ENCODE measurements at places on chromosomes 4 and X.

- no peak for DNase-seq
Observed at GRCh38 chrX:56000174-56000573, 232.0 kb upstream of the KLF8 start.

DNA sequence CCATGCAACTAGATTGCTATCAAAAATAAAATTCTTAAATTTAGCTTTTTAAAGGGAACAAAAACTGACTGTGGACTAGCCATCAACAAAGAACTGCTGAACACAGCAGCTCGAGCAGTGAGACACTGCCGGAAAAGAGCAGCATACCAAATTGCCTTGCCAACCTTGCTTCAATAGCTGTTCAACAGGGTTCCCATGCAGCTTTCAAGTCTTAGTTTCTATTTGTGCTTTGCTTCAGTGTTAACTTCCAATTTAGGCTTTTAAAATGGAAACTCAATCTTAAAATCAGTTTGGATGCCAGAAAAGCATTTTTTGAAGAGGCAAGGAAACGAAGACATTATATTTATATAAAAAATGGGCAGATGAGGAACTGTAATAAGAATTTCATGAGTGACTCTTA, 463.4 kb upstream of the MAGEB18 start:
- no peak for DNase-seq

DNA sequence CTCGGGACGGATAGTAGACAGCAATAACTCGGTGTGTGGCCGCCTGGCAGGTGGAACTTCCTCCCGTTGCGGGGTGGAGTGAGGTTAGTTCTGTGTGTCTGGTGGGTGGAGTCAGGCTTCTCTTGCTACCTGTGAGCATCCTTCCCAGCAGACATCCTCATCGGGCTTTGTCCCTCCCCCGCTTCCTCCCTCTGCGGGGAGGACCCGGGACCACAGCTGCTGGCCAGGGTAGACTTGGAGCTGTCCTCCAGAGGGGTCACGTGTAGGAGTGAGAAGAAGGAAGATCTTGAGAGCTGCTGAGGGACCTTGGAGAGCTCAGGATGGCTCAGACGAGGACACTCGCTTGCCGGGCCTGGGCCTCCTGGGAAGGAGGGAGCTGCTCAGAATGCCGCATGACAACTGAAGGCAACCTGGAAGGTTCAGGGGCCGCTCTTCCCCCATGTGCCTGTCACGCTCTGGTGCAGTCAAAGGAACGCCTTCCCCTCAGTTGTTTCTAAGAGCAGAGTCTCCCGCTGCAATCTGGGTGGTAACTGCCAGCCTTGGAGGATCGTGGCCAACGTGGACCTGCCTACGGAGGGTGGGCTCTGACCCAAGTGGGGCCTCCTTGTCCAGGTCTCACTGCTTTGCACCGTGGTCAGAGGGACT, 5.7 kb upstream of the MSANTD1 start:
- DNase-seq = no peak

GRCh38 chr4:147407261-147408045, 73.4 kb upstream of the EDNRA start:
- DNase-seq = peak; percentile 10

DNA sequence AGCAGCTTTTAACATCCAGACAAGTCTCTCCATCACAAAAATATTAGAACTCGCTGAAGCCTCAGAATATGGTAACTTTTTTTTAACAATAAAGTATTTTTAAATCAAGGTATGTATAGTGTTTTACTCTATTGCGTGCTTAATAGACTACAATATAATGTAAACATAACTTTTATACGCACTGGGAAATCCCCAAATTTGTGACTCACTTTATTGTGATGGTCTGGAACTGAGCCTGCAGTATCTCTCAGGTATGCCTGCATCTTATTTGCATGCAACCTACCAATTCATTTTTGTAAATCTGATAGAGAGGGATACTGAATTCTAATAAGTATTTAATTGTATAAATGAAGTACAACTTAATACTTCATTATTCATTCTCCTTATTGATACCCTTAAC, 823.5 kb downstream of the ADGRL3 start:
- no peak for DNase-seq

- DNase-seq = peak; percentile 82
Observed at GRCh38 chr4:113052379-113052951, 3.0 kb downstream of the ANK2 start.

DNA sequence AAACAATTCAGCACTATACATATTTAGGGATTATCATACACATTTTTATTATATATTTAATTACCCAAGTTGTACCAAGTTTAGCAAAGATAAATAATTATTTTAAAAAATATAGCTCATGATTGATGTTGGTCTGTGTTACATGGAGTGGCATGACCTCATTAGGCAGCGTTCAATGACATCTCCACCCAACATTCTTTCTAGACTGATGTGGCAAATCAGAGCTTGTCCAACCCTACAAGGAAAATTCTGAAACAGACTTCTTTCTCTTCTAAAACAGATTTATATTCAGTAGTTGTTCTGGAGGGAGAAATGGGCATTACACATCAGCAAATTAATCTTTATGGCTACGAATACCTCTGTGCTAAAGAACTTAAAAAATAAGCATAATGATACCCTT, 189.7 kb downstream of the PDGFC start:
- DNase-seq = peak; percentile 76

- no peak for DNase-seq
Observed at GRCh38 chr4:104915864-104916263, 230.8 kb upstream of the TET2 start.

DNA sequence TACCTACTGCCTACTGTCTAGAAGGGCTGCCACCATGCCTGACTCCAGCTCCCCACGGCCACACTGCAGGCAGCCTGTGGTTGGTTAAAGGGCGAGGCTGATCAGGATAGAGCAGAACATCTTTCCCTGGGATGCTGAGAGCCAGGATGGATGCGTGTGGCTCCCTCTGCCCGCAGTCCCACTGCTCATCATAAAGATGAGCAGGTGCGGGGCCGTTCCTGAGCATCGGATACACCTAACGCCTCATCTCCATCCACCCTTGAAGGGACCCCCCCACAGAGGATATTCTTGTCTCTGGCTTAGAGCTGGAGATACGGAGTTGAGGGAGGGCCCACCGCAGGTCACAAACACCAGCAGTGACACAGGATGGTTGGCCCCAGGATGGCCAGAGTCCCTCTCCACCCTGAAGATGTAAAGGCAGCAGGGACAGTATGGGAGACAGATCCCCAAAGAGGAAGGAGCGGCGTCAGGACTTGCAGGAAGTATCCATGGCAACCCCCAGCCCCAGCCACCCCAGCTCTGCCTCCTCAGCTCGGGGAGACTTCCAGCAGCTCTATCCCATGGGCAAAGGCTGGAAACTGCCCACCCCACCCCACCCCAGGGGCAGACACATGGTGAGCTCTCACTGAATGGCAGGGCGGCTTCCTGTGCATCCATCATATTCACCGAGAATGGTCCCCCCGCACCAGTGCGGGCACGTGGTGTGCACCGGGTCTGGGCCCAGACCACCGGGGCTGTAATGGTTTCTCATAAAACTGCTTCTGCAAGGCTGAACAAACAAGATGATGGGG, 19.3 kb downstream of the PPP2R2C start:
- DNase-seq = no peak

GRCh38 chr4:7398104-7398423, 36.7 kb downstream of the PSAPL1 start:
- DNase-seq = peak; percentile 25

DNA sequence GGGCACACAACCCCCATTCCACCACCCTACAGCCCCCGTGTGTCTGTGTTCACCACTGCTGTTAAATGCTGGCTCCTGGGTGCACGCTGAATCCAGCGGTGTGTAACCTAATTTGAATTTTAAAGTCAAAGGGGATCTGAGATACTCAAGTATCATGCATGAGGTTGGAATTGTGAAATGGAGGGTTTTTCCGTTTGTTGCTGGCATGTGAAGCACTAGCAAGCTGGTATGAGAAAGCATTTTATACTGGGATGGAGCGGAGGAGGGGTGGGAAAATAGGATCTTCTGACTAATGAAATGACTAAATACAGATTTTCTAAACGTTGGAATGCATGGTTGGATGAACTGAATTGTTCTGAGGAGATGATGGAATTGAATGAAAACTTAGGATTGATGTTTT, 36.9 kb upstream of the FAT1 start:
- DNase-seq = peak; percentile 83

DNA sequence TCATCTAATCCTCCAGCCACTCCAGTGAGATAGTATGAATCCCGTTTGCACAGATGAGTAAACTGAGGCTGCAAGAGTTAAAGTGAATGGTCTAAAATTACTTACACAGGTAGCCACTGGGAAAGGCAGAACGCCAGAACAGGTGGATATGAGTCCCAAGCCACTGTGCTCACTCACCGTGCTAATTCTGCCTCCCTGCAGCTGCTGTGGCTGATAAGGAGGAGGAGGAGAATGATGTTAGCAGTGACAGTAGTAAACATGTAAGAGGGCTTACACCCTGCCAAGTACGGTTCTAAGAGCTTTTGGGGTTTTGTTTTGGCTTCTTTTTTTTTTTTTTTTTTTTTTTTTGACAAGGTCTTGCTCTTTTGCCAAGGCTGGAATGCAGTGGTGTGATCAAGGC, 90.5 kb upstream of the PRPS2 start:
- DNase-seq = no peak

DNA sequence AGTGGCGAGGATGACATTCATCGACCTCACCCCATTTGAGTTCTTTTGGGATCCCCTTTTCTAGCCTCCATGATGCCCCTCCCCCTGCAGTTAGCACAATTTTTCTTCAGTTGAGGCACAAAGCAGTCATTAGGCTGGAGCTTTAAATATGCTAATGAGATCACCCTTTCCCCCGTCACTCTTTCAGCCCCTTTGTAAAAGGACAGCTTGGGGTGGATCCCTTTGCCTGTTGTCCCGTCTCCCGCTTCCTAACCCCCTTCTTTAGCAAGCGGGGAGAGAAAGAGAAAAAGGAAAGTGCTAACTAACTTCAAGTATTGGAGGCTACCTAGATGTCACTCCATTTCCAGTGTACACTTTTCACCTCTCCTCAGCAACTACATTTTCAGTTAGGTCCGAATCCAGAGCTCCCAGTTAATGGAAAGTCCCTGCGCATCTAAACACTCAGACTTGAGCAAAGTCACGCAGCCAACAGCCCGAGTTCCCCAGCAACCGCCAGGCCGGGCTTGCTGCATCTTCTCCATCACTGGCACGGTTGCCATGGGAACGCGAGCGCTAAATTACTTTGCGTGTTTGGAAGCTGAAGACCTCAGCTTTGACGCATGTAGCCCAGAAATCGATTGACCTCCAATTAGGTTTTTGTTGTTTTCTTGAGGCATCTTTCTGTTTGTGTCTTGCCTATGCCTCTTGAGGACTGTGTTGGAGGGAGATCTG, 76.8 kb downstream of the RTL5 start:
- DNase-seq = no peak

- no peak for DNase-seq
Observed at GRCh38 chr4:56657818-56658217, 23.3 kb downstream of the HOPX start.

DNA sequence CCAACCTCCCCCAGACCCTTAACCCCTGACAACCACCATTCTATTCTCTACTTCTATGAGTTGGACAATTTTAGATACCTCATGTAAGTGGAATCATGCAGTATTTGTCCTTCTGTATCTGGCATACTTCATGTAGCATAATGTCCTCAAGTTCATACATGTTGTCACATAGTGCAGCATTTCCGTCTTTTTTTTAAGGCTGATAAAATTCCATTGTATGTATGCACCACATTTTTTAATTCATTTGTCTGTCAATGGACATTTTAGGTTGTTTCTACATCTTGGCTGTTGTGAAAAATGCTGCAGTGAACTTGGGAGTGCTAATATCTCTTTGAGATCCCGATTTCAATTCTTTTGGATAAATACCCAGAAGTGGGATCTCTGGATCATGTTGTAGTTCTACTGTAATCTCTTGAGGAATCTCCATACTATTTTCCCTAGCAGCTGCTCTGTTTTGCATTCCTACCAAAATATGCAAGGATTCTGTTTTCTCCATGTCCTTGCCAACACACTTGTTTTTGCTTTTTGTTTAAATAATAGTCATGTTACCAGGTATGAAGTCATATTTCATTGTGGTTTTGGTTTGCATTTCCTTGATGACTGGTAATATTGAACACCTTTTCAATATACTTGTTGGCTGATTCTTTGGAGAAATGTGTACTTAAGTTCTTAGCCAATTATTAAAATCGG, 48.8 kb upstream of the ADAD1 start:
- peak; percentile 1 for DNase-seq

DNA sequence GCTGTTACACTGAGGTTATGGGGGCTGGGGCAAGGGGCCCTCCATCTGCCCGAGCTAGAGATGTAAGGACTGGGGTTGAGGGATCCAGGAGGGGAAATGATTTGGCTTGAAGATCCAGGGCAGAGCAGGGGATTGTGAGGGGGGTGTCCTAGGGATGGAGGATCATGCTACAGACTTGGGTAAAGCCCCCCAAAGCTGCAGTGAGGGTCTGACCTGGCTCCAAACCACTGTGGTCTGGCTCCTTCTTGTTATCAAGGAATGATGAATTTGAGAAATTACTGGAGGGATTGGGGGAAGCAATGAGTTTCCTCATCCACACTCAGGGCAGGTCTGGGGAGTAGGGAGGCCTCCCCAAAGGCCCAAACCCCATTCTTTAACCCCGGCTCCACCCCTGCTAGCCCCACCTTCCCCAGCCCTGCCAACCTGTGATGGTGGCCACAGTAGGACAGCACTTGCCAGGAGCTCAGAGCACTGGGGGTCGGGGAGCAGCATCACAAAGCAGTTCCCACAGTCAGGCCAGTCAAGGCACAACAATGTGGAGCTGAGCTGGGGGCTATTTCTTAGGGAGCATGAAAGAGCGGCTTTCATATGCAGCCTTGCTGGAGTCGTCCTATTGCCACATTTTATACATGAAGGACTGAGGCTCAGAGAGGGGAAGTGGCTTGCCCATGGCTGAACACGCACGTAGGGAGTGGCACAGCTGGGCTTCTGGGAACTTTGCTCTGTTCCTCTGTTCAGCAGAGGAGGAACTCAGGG, 165.5 kb downstream of the EFNB1 start:
- no peak for DNase-seq

GRCh38 chr4:176187624-176188023, 7.8 kb downstream of the SPATA4 start:
- DNase-seq = peak; percentile 36

- no peak for DNase-seq
Observed at GRCh38 chr4:150739591-150739990, 157.6 kb downstream of the MAB21L2 start.

GRCh38 chrX:87045352-87045751, 472.2 kb upstream of the KLHL4 start:
- no peak for DNase-seq

GRCh38 chr4:48178931-48179330, 44.9 kb upstream of the TXK start:
- DNase-seq = no peak

GRCh38 chr4:26447378-26447777, 42.9 kb downstream of the CCKAR start:
- DNase-seq = no peak

DNA sequence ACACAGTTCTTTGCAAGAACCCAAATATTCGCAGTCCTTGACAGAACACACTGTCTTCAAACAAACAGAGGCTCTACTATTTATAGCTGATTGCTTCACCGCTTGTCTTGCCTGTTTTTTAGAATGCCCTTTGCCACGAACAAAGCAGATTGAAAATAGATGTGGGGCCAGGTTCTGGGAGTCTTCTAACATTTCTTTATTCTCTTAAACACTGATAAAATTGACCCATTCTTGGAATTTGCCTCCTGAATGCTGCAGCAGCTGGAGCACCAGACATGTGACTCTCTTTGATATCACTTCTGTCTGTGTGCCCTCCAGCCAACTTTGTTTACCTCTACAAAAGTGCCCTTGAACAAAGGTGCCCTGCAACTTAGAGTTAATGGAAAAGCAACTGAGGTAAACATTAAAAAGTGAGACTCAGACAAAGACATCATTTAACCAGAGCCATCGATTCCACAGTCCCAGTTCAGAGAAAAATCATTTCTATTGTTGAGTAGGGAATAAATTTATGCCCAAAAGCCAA, 64.2 kb upstream of the SPP1 start:
- DNase-seq = no peak
